CD4-positive, alpha-beta T cell treated with Interleukin-1 beta for 1 hour (primary cell): ENCODE measurements at places on chromosomes 16 and 17.

- no peak for DNase-seq
Observed at GRCh38 chr16:6146874-6147425, 1049.4 kb upstream of the EEF2KMT start.

DNA sequence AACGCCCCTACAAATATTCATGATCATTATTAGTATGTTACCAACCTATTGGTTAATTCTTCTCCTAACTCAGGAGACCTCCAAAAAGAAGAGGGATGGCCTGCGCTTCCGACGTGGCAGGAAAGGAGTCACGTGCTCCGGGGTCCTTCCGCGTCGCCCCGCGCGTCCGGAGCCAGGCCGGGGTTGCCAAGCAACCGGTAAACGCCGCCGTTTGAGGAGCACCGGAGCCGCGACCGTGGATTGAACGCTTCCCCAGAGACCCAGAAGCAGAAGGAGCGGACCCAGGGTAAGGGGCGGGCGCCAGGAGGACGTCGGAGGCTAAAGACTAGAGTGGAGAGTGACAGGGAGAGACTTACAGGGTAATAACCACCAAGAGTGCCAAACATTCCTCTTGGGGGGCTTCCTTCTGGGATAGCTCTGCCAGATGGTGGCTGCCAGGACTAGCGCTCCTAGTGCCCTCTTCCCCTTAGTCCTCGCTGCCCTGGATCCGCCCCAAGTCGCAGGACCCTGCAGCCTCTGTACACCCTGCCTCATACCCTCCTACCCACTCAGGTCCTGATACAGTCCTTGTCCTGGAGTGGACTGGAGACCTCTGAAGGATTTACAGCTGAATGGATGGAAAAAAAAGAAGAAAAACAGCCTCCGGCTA is at the start of gene DNAI2:
Gene DNAI2 (plus strand): TSS at position 175 of the 649 bp plus-strand sequence. CDS start 7,584 bp downstream, outside the sequence.
- DNase-seq, result peak; percentile 63

DNA sequence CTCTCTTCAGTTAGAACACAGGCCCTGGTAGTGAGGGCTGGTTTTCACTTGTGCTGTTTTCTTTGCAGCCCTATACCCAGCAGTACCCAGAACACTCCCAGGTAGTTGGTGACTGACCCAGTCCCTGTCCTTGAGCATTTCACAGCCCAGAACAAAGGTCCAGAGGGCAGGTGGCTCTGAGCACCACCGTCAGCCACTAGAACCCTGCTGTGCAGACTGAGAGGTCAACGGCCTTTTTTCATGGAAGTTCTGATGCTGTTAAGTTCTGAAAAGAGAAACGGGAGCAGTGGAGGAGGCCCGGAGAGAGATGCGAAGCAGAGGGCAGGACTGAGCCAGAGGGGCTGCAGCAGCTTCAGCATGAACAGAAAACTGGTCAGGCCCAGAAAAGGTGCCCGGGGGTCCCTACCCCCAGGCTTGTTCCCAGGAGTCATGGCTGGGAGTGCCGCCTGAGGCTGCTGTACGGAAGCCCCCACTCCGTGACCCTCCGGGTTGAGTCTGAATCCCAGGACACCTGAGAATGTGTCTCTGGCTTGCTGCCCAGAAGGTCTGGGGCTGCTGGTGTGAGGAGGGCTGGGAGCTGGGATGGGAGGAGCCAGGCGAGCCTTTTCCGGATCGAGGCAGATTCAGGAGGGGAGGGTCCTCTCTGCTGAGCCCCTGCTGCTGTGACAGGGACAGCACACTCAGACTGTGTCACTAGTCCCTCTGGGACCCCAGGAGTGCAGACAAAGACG is 8.7 kb downstream of the ZNF276 start:
- no peak for DNase-seq

GRCh38 chr17:40735016-40735415 is 20.1 kb downstream of the KRT25 start:
- no peak for DNase-seq

DNA sequence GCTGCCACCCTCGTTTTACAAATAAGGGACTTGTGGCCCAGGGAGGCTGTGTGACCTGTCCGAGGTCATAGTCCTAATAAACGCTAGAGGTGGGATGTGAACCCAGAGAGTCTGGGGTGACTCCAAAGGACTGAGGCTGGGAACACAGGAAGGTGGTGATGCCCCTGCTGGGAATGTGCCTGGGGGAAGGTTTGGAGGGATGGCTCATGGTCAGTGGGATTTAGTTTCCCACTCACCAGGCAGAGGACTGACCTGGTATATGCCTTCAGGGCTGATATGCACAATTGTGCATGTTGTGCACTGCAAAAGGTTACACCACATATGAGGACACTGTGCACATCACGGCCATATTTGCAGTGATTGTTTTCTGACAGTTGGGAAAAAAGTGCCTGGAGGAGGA is 13.9 kb upstream of the WNT9B start:
- DNase-seq, result no peak

GRCh38 chr16:54822492-54822891 is 108.2 kb upstream of the IRX5 start:
- DNase-seq, result no peak

- no peak for DNase-seq
Observed at GRCh38 chr17:39820541-39820940, 43.6 kb downstream of the IKZF3 start.
